ENCODE measurements at places on chromosomes 2 and 18.

GRCh38 chr2:104502901-104503300 is 351.0 kb upstream of the POU3F3 start:
- no peak for DNase-seq

- no peak for DNase-seq
Observed at GRCh38 chr2:161745866-161746614, 121.8 kb downstream of the SLC4A10 start.

DNA sequence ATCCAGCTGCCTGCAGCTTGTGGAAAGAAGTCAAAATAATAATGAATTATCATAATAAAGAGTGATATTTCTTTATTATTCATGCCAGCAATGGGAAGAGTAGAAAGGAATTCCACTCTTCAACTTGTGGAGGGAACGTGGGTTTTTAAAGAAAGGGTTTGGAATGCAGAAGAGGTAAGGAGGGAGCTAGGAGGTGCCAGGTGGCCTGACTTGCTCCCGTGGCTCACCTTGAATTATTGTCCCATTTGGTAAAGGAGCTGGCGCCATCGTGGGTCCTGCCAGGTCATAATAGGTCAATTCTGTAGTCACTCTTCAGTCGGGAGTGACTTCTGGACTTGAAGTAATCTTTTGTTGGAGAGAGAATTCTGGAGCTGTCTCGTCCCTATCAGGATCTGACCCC is 95.2 kb upstream of the BARD1 start:
- DNase-seq = no peak

- no peak for DNase-seq
Observed at GRCh38 chr2:54499661-54500060, 43.5 kb downstream of the SPTBN1 start.

GRCh38 chr18:51279367-51279984 is 82.0 kb upstream of the MEX3C start:
- DNase-seq = no peak

- DNase-seq = no peak
Observed at GRCh38 chr2:9110893-9111569, 95.6 kb upstream of the ASAP2 start.

- no peak for DNase-seq
Observed at GRCh38 chr2:151637271-151637781, 97.0 kb downstream of the NEB start.

DNA sequence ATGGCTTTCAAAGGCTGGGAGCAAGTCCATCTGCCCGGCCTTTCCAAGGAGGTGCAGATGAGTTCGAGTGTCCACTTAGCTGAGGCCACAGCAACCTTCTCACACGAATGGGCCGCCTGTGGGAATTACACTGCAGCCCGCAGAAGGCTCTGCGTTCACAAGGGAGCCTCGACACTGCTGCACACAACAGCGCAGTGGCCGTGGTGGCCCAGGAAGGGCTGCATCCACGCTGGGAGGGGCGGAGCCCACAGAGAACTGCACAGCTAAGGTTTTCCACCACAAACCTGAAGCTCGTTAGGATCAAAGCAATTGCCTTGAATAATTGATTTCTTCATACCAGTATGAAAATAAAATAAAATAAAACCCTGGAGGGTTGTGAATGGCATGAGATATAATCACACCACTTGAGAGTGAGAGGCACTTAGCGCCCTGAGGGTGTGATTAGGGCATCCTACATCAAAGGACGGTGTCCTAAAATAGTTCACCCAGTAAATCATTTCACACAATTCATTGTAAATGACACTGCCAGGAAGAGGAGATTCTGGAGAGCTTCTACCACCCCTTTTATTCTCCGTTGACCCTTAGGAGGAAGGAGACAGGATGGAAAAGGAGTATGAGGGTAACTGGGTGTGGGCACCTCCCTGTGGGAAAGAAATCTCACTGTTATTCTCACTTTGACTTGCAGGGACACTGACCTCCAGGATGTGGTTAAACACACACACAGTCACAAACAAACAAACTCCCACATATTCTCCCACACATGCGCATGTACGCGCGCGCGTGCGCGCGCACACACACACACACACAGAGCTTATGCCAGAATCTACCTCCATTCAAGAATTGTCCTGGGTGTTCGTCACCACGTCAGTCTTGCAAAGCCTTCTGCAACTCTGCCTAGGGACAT is 256.6 kb upstream of the ID2 start:
- peak; percentile 84 for DNase-seq

DNA sequence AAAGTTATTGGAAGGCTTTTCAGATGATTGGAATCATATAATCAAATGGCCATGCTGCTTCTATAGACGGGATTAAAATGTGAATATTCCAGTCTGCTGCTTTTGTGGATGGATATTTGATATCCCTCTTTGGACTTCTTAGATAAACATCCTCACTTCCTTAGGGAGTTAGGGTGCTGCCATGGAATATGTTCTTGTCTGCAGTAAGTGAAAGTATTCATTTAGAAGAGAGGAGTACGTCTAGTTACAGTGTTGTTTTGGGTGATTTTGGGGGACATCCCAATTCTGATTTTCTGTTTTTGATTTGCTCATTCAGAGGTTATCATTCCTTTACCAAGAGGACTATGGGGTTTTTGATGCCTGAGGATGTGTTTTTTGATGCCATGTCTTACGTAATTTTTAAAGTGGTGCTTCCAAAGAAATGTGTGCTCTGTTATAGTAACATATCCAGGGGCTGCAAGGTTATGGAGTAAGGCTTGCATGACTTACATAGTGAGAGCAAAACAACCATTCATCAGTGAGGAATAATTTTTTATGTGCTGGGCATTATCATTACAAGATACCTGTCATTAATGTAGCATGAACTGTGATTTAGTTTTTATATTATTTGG is 33.6 kb downstream of the ASXL3 start:
- no peak for DNase-seq

DNA sequence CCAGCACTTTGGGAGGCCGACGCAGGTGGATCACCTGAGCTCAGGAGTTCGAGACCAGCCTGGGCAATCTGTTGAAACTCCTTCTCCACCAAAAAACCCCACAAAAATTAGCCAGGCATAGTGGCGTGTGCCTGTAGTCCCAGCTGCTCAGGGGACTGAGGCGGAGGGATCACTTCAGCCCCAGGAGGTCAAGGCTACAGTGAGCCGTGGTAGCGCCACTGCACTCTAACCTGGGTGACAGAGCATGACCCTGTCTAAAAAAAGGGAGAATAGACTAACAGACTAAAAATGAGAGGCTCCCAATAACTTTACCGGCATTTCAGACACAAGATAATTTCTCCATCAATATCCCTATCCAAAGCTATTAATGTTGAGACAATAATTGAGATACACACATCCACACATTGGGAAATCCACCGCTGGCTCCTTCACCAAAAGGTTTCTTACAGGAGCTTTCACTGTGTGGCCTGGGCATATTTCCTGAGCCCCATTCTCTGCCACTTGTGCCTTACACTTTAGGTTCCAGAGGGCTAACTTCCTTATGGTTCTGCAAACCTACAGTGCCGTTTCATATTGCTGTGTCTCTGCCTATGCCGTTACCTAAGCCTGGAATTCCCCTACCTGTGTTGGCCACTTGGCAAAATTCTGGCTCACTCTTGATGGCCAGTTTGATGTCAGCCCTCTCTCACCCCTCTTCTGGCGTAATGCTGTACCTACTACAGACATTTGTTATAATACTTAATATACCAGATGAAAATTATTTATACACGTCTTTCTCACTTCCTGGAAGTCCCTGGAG is 115.8 kb upstream of the ZFP36L2 start:
- DNase-seq = no peak

GRCh38 chr2:169573160-169573973 is at the start of gene FASTKD1:
FASTKD1 (minus strand) TSS chr2:169573865; CDS start chr2:169572029, 1,836 bp downstream.
- peak; percentile 91 for DNase-seq

DNA sequence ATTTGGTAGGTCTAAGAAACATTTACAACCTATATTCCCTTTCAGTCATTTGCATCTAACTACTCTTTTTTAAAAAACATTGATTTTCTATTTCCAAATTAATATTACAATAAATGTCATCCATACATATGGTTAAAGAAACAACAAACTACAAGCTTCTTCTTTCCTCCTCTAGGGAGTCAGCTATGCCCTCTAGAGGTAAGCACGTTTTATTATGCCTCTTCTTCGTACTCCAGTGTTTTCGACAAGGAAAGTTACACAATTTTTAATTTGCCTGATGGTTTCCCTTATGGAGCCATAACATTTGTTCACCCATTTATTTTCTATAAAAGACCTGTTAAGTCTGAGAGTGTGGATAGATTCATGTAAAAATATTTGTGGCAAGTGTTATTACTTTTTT is 183.4 kb upstream of the CDH7 start:
- DNase-seq = no peak

DNA sequence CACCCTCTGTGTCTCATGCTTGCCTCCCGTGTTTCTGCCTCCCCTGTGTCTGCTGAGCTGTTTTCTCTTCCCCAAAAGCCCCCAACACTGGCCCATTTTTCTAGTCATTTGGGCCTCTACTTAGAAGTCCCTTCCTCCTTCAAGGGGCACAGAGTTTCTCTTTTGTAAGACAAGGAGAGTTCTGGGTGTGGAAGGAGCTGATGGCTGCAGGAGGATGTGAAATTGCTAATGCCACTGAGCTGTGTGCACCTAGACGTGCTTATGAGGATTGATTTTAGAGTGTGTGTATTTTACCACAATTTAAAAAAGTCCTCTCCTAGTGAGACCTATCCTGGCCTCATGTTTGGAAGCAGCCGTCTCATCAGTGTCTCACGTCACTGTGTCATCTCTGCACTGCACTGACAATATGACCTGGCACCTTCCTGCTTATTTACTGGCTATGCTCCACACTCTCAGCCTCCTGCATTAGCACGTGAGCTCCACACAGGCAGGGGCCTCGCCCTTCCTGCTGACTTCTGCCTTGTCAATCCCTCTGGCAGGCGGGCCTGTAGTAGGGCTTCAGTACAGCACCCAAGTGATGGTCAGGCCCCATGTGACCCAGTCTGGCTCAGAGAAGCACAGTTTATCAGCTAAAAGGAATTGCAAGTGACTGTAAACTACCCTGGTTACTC is 8.0 kb upstream of the MBP start:
- no peak for DNase-seq
